Stimulated activated CD4-positive, alpha-beta T cell treated with anti-CD3 and anti-CD28 coated beads, Interleukin-12 subunit alpha, Interleukin-12 subunit beta, amount 100 ng/mL, for 4 hours (primary cell): ENCODE measurements at places on chromosomes 7 and 10.

- no peak for DNase-seq
Observed at GRCh38 chr10:850093-850492, 81.4 kb downstream of the LARP4B start.

- DNase-seq = no peak
Observed at GRCh38 chr7:104984585-104985258, 29.3 kb upstream of the KMT2E start.

DNA sequence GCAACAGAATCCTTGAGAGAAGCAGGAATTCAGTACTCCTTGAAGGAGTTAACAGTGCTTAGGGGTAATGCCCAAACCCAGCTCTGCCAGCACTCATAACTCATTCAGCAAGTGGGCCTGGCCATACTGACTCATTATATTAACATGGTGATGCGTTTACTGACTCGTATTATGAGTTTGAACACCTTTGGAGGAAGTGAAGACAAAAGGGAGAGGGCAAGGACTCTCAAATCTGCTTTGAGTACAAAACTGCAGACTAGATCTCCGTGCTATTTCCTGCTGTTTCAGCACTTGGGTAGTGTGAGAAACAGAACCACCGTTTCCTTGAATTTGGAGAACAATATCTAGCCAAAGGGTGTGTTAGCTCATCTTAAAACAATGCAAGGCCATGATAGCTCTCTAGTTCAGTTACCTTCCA, 30.8 kb downstream of the SLC16A9 start:
- DNase-seq = no peak

GRCh38 chr7:73438547-73439409, 5.2 kb downstream of the FZD9 start:
- DNase-seq = no peak

DNA sequence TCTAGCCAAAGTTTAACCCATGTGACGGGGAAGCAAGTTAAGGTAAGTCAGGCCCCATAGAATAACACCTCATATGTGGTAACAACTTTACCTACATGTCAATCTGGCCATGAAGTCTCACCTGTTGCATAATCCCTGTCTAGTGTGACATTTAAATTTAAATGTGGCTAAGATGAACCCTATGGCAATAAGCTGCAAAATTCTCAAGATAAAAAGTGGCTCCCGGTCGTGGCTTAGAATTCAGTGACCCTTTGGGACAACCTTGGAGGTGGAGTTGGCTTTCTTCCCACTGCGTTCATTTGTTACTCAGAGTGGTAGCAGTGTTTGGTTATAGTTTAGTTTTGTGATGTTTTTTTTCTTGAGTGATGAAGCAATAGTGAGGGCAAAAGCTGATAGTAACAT, 90.6 kb downstream of the ARID5B start:
- no peak for DNase-seq

DNA sequence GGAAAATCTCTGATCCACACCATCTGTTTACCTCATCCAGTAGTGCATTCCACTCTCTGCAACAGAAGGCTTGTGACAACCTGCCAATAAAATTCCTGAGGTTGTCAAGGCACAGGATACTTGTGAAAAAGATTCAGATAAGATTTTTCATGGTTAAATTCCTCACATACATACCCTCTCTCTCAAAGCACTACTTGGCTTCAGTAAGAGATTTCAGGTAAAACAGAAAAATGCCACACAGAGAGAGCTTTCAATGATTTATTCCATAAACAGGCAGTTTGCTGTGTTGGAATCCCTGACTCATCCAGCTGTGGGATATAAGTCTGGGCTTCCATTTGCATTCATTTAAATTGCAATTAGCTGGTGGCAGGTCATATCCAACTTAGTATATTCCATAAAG, 99.7 kb upstream of the CAV2 start:
- no peak for DNase-seq

- no peak for DNase-seq
Observed at GRCh38 chr7:85074016-85074415, 112.8 kb downstream of the SEMA3D start.

DNA sequence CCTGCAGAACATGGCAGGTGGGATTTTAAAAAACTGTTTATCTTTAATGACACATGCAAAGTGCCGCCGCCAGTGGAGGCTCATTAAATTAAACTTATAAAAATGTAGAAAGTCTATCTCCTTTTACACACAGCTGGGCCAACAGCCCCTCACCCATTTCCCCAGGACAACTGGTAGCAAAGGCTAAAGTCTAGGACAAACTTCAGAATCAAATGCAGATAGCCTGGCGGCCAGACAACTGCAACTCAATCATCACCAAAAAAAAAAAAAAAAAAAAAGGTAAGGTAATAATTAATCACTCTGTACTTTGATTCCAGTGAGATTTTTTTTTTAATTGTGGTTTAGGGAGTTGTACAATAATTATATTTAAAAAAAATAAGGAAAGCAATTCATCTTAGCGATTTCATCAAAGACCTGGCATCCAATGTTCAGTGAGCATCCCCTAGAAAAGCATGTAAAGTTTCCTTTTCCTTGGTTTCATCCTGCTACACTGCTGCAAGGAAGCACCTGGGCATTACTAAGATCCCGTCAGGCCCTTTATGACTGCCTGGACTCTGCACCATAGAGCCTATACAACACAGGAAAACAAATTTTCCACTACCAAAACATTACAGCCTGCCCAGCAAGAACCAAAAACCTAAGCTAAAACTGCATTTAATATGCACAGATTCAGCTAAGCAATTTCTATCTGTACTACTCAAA, 98.5 kb downstream of the GRB10 start:
- no peak for DNase-seq

DNA sequence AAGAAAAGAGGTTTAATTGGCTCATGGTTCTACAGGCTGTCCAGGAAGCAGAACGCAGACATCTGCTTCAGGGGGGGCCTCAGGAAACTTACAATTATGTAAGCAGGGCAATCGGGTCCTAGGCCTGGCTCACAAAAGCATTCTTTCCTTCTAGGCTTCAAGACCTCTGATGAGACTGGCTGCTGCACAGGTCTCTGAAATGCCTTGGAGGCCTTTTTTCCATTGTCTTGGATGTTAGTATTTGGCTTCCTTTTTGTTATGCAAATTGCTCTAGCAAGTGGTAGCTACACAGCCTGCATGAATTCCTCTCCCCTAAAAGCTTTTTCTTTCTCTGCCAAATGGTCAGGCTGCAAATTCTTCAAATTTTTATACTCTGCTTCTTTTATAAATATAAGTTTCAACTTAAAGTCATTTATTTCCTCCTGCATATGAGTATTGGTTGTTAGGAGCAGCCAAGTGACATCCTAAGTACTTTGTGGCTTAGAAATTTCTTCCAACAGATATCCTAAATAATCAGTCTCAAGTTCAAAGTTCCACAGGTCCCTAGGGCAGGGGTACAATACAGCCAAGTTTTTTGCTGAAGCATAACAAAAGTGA, 83.1 kb upstream of the SEMA3A start:
- no peak for DNase-seq

GRCh38 chr7:31788445-31788844, 101.4 kb downstream of the PPP1R17 start:
- DNase-seq = no peak

DNA sequence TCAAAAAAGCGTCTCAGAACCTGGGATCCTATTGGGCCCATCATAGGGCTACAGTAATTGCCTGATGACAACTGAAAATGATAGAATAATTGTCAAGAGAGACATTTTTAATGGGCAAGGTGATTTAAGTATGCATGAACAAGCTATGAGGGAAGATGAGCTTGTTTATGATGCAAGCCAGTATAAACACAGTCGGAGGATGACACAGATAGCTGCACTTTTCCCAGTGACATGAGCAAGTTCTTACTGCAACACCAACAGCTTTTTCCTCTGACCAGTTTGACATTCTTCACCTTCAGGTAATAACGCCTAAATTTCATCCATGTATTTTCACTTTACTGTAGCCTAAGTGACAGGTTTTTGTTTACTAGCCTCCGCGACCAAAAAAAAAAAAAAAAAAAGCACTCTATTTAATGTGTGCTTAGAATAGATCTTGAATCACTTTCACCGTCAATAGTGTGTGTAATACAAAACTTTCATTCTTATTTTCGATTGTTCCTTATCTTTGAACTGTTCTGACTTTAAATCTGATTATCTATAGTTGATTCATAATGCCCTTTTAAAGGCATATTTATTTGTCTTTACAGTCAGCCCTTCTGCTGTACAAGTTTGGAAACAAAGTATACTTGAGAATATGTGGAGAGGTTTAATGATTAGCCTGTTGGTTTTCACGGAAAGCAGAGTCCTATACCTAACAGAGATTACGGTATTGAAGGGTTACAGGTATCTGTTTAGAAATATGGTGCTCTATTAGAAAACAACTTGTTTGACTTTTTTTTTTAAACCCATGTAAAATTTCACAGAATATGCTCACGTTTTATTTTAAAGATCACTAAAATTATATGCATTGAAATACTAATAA, 1.7 kb downstream of the FOXP2 start:
- DNase-seq = no peak

GRCh38 chr7:38335128-38335491, 61.7 kb upstream of the TARP start:
- DNase-seq = no peak
